Hypothalamus (tissue), 51 donors: ENCODE measurements at places on chromosomes 5 and 9.

DNA sequence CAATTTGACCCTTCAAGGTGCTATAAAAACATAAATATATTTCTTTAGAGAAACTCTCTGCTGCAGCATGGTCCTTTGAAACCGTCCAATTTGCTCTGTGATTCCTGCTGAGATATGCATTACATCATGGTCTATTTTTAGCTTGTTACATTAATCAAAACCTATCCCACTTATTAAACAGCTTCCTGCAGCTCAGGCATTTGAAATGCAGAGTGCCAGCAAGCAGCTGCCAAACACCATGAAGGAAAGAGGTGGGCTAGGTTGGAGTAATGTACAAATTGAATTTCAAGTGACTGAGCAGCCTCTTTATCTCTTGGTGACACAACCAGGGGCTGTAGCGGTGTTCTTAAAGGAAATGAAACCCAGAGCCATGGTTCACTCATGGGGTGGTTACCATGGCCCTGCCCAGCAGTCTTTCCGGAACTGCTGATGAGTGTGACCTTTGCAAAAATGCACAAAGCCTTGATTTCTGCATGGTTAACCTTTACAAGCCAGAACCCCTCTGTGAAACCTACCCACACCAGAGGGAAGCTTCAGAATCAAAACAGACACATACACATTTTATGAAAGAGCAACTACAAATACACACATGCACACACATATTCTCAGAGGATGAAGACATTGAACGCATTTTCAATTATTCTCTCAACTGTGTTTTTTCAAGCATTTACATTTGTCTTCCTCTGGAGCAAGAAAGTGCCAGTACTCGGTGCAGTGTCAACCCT lies 155.8 kb upstream of the ZNF608 start:
- DNase-seq, result no peak

DNA sequence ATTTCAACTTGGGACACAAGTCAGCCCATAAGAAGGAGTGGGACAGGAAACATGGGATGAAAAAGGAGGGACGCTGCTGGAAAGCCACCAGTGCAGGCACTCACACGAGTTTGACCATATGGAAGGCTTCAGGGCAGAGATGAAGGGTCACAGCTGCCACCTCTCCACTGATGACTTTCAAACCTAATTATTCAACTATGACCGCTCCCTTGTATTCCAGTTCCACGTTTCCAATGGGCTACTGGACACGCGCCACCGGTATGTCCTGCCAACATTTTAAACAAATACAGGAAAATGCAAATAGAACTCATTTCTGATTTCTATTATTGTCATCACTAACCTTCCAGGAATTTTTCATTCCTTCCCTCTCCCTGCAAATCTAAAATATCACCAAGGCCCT lies 134.7 kb downstream of the SLC1A3 start:
- no peak for DNase-seq

- no peak for DNase-seq
These were observed 94.1 kb upstream of the PAPPA start for GRCh38 chr9:116059466-116059865.

DNA sequence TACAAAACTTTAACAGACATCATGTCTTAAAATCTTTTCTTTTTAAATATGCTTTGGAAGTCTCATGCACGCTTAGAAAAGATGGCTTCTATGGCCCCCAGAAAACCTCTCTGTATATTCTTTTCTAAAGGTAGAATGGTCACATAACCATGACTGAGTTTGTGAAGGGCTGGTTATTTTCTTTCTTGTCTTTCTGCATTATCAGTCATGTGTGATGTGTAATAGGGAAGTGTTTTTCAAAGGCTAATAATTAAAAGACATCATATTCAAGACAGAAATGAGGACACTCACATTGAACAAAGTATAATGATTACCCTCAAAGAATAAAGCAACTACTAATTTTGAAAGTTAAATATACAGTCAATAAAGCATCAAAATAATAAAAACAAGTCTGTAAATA lies 253.4 kb downstream of the TRPM3 start:
- no peak for DNase-seq

- DNase-seq, result no peak
These were observed 147.9 kb downstream of the ASTN2 start for GRCh38 chr9:117266855-117267497.

GRCh38 chr5:118778941-118779340 lies 209.4 kb downstream of the DTWD2 start:
- DNase-seq, result no peak

- no peak for DNase-seq
These were observed 636.7 kb downstream of the NR2F1-AS1 start for GRCh38 chr5:92944337-92944736.

GRCh38 chr5:161420521-161420920 lies 126.0 kb downstream of the GABRB2 start:
- no peak for DNase-seq

- DNase-seq, result no peak
These were observed 200.1 kb downstream of the GAPVD1 start for GRCh38 chr9:125461636-125462190.

DNA sequence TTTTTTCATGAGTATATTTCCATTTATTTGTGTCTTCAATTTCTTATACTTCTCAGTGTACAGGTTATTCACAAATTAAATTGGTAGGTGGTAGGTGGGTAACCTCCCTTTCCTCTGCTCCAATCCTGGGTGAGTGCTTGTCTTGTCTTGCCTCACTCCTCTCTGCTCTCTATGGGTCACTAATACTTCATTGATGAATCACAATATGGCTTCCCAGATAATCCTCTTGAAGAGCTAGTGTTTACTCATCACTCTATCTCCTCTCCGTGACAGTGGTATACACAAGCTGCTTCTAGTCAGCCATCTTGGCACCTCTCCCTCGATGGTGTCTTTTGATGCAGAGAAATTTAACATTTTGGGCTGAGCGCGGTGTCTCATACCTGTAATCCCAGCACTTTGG lies 331.8 kb upstream of the NMUR2 start:
- no peak for DNase-seq

DNA sequence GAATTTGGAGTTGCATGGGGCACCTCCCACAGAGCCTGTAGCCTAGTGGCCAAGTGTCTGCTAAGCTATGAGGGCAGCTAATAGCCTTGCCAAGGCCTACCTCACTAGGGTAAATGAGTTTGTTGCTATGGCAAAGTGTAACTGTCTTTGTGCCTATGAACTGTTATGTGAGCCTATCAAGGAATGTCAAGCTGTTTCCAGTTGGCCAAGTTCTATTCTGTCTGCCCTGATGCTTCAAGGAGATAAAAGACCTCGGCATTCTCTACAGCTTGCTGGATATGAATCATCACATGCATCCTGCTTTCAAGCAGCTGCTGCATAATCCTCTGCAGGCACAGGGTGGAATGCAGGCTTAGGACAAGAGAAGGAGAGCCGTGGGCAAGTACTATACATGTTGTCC lies 69.8 kb upstream of the CCDC112 start:
- no peak for DNase-seq

DNA sequence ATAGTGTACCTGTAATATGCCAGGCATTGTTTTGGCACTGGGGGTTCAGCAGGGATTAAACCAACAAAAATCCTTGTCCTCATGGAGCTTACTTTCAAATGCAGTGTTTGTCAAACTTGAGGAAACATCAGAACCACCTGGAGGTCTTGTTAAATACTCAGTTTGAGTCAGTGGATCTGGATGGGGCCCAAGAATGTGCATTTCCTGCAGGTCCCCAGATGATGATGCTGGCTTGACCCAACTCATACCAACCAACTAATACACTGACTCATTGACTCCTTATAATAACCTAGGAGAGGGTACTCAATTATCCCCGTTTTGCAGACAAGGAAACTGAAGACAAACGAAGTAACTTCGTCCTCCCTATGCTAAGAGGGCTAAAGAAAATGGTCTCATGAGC lies 11.3 kb downstream of the WWC1 start:
- no peak for DNase-seq

- DNase-seq, result no peak
These were observed 100.4 kb downstream of the MEF2C start for GRCh38 chr5:88782571-88782970.

DNA sequence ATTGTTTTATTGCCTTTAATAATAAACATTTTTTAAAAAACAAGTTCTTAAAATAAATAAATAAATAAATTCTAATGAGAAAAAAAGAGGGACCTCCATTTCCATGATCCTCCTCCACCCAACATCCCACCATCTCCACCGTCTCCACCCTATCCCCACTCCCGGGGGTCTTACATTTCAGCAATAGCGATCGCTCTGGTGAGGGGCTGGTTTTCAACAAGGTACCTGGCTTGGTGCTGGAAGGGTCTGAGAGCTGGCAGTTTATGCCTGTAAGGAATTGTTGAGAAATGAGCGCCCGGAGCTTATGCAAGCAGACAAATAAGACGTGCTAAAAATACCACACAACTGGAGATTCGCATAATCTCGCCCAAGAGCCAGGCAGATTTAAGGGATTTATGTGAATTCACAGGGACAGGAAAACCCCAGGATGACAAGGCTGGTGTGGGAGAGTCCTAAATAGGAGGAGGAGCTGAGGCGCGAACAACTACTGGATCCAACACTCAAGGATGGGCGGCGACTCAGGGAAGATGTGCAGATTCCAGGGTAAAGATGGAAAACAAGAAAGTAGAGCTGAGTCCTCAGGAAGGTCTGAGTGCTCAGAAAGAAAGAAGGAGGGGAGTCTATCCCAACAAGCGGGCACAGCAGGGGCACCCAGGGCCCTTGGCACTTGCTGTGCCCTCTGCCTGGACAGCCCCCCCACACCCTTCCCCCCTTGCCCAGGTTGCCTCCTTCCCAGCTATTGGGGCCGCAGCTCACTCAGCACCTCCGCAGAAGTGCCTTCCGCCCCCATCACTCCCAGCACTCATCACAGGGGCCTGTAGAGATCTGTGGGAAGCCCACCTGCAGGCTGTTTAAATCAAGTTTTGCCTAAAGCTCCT lies 27.0 kb downstream of the TRIM14 start:
- DNase-seq, result no peak

- DNase-seq, result no peak
These were observed 761.3 kb upstream of the DMAC1 start for GRCh38 chr9:8560560-8561525.

GRCh38 chr9:127212453-127212852 lies 52.1 kb upstream of the GARNL3 start:
- DNase-seq, result no peak

- DNase-seq, result no peak
These were observed 3.7 kb upstream of the OTULIN start for GRCh38 chr5:14660833-14661232.

GRCh38 chr9:18429070-18429469 lies 44.9 kb upstream of the ADAMTSL1 start:
- no peak for DNase-seq

GRCh38 chr9:125370786-125371185 lies 109.2 kb downstream of the GAPVD1 start:
- DNase-seq, result no peak

DNA sequence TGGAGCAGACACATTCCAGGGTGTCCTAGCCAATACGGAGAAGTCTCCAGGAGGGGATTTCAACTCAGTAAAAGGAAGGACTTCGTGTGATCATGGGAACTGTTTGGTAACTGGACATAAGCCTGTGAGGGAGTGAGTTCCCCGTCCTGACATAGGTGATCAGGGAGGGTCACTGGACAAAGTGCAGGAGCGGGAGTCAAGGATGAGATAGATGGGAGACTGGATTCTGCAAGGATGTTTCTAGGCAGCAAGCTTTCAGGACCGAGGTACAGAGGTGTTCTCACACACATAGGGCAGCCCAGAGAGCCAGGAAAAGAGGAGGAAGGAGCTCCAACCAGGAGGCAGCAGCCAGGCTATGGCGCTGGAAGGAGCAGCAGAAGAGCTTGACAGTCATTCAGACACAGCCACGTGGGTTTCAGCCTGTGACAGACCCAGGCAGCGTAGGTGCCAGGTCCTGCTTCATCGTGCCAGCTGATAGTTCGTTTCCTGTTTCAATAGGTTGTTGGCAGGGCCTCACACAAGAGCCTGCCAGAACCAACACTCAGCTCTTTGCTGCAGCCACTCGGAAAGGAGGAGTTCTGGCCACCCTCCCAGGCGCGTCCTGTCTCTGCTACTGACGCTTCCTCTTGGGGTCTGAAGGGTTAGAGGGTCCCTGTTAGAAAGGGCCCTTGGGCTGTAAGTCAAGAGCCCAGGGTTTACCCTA lies 84.1 kb downstream of the AMBP start:
- peak; percentile 27 for DNase-seq

- no peak for DNase-seq
These were observed 163.7 kb downstream of the COL23A1 start for GRCh38 chr5:178426326-178427130.

DNA sequence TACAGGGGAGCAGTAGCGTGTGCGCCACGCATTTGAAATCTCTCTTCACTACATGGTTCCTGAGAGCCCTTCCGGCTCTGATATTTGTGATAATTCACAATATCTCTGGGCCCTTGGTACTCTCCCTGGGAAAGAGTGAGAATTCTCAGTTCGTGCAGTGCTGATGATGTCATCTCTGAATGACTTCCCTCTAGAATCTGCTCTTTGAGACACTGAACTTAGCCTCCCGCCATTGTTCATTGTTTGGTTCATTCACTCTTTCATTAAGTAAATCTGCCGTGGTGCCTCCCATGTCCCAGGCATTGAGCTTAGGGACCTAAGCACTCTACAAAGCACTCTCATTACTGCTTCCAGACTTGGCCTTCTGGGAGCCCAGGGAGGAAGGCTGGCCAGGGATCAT lies 94.0 kb downstream of the PPARGC1B start:
- no peak for DNase-seq

DNA sequence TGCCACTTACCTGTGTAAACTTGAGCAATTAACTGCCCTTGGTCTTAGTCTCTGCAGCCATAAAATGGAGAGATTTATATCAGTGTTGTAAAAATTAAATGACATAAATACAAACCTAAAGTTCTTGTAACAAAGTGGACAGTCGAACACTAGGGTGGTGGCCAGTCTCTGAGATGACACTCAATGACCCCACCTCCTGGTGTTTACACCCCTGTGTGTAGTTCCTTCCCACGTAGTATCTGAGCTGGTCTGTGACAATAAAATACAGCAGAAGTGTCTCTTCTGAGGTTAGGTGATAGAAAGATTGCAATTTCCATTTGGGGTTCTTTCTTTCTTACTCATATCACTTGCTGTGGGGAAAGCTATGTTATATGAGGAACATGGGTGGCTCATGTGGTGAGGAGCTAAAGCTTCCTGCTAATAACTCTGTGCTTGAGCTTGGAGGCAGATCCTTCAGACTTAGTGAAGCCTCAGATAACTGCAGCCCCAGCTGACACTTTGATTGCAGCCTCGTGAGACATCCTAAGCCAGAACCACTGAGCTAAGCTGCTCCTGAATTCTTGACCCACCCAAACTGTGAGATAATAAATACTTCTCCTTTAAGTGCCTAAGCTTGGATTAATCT lies 173.4 kb upstream of the CHD1 start:
- DNase-seq, result no peak

DNA sequence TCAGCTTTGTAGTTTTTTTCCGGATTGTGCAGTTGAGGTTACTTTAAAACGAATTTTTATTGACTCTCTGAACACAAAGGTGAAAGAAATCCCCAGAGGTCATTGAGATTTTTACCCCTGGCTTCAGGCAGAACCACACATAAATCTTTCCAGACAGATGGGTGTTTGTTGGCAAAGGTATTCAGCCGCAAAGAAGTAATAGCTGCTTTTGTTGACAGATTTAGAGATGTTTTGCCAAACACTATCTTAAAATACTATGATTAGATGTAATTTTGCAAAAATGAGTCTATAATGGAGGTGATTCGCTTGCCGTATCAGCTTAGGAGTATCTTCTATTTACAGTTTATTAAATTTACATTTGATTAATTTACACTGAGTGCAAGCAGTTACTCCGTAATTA lies 418.3 kb upstream of the CLINT1 start:
- no peak for DNase-seq

GRCh38 chr5:6442333-6442732 lies 6.3 kb upstream of the UBE2QL1 start:
- no peak for DNase-seq
